ENCODE measurements at places on chromosomes 2 and 18. TPM values are rescaled to one million over a fixed set of nuclear protein-coding genes. Genes with fewer than 3 reads are reported as not detected.

Gene CNTNAP5
- not detected for polyA plus RNA-seq

DNA sequence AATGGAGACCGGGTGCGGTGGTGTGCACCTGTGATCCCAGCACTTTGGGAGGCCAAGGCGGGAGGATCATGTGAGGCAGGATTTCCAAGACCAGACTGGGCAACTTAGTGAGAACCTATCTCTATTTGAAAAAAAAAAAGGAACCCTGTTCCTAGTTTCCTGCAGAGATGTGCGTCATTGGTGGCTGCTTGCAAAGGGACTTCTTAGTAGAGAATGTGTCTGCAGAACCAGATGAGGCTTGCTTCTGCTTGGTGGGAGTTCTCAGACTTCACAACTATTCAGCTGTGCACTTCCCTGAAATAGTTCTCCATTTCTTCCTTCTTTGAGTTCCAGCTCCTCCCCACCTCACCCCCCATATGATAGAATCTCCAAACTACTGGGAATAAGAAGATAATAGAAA is 22.3 kb downstream of the ZCCHC2 start:
- DNase-seq = no peak

GRCh38 chr2:193303464-193303863 is 1108.7 kb upstream of the TMEFF2 start:
- no peak for DNase-seq

Gene RTKN
- not detected for polyA plus RNA-seq

Gene FBXO41
- polyA plus RNA-seq = 0.85 TPM

- DNase-seq = no peak
Measured at GRCh38 chr2:99504844-99505584, 15.2 kb upstream of the REV1 start.

DNA sequence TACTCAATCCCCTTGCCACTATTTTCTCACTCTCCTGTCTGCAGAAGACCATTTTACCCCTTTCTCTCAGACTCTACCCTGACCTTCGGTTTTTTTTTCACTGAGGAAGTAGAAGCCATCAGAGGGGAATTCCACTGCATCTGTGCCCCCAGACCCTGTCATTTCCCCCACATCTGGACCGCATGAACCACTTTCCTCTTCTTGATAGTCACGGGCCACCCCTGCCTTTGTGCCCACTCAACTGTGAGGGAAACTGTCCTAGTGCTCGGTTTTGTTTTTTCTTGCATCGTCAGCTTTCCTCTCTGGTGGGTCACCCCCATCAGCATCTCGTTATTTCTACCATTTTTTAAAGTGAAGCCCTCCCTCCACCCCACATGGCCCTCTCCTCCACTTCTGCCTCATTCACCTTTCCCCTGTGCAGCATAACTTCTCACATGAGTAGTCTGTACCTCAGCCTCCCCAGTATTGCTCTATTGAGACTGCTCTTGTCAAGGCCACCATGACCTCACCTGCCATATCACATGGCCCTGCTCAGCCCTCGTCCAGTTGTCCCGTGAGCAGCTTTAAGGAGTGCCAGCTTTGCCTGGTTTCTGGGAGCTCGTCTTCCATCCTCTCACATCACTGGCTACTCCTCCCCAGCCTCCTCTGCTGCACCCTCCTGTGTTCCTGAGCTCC is 32.4 kb downstream of the TMEM87B start:
- DNase-seq = no peak

Gene COX7A2L
- polyA plus RNA-seq = 214 TPM

Gene PSMA8
- polyA plus RNA-seq = 1.6 TPM

DNA sequence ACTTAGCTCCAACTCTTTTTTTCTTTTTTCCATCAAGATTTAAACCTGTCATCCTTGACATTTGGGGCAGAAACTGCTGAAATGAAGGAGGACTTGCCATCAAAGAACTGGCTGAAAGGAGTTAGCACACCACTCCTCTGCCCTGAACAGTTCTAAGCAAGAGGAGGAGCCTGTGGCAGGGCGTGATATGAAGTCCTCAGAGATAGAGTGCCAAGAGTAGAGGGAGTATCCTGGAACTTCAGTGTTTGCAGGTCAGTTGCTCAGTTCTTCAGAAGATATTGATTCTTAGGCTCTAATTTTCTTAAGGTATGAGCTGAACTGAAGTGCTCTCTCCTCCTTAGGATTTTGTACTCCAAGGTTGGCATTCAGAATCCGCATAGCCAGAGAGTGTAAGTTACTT is 15.2 kb downstream of the NABP1 start:
- DNase-seq = no peak

DNA sequence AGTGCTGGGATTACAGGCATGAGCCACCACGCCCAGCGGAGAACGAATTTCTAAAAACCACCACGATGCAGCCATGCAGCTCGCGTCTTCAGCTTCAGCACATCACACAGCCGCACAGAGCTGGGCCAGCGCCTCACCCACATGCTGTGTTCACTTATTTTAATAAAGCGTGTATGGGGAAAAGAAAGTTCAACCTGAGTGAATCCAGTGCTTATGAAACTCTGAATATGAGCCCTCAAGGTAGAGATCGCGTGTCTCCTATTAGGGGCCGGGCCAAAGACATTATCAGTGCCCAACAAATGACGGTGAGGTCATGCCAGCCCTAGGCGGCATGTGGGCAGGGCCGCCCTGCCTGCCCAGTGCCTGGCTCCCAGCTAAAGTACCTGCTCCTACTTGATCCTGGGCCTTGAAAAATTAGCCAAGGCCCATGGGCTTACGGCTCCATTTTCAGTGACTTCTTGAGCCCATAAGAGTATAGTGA is 44.3 kb downstream of the SPRED2 start:
- no peak for DNase-seq

DNA sequence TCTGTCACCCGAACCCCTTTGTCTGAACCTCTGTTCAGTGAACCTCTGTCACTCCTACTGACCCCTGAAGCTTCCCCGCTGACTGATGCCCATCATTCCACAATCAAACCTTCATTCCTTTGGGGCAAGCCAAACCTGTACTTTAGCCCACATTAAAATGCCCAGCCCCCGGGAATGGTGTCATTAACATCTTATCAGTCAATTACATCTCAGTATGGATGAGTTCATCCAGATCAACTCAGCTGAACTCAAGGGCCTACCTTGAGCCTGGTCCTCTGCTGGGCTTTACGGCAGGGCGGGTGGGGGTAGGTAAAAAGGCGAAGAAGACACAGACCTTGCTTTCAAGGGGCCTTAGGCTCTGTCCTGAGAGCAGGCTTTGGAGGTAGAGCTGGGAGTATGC is 154.4 kb upstream of the SMAD2 start:
- no peak for DNase-seq

Gene IRS1
- polyA plus RNA-seq = 0.17 TPM

Gene NLRC4
- polyA plus RNA-seq = not detected

- DNase-seq = no peak
Measured at GRCh38 chr2:173462892-173463840, 108.5 kb downstream of the CDCA7 start.

GRCh38 chr18:37524498-37525261 is 40.9 kb downstream of the CELF4 start:
- no peak for DNase-seq

Gene UPP2
- not detected for polyA plus RNA-seq

Gene SEPTIN10
- 3.6 TPM for polyA plus RNA-seq

DNA sequence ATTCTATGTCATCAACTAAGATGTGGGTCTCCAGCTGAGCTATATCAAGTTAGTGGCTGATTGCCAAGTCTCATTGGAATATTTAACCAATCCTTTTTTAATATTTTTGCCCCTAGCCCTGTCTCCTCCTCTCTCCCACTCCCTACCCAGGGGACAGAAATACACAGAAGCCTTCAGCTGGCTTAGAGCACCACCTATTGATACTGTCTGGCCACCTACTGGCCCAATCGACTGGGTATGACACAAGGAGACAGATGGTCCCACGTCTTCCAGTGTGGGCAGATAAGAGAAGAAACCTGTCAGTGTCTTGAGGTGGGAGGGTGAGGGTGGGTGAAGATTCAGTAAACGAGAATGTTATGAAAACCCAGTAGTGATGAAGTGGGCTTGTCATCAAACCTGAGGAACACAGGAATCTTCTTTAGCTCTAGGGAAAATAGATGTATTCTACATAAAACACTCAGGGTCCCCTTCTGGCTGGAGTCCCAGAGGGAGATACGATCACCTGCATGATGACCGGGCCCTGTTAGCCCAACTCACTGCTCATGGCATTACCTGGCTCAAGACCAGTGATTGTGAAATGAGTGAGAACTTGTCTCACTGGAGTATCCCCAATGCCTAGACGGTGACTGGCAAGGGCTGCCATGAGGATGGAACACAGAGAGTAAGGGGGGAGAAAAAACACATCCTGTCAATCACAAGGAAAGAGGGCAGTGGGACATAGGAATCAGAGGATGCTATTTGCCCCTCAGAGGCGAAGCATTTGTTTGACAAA is 26.7 kb downstream of the POLR1A start:
- DNase-seq = peak; percentile 66

DNA sequence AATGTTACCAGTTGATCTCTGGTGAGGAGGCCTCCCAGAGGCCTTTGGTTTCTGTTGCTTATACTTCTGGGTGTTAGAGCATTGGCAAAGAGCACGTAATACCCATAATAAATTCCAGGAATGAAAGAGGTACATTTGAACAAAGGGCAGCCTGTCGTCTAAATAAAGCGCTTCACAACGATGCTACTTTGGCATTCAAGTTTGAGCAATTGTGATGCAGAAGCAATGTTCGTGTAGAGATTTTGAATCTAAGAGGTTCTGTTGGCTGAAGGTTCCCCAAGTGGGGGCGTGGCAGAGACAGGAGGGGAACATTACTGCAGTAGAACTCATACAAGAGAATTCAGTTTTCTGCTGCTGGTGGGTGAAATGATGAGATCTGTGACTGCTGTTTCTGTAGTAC is 27.8 kb downstream of the ZNF532 start:
- DNase-seq = no peak

Gene AMER3
- not detected for polyA plus RNA-seq

DNA sequence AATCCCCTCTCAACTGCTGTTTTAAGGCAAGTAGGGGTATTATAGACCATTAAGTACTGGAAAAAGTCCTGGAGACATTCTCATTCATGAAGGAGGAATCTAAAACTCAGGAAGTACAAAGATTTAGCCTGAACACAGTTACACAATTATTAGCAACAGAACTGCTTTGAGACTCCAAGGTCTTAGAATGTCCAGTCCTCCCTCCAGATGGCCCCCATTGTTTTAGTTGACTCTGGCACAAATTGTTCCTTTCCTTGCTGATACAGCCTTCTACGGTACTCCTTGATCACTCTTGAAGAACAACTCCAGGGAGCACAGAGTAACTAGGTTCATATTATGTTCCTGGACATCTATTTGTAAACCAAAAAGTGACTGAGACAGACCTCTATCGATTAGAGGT is 210.1 kb upstream of the RND3 start:
- no peak for DNase-seq

DNA sequence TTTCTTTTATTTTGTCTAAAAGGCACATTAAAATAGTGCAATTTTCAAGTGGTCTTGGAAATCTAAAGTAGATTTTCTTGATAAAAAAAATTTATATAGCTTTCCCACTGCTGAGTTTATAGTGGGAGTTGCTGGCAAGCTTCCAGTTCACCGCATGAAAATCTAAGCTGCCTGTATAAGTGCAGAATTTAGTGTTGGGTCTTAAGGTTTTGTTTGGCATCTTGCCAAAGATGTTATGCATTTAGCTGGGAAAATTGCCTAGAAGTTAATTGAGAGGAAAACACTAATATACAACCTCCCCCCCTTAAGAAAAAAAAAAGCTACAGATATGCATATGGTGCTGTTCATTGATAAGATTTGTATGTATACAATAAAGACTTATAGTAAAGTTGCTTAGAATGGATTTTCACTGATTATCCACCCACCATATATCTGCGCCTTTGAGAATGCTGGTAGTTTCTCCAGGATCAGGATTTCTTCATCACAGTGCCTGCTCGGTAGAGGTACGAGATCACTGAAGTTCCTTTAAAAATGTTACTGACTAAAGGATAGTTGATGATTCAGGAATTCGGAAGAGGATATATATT is 803.2 kb upstream of the POU3F3 start:
- no peak for DNase-seq

- no peak for DNase-seq
Measured at GRCh38 chr2:58019229-58019628, 27.4 kb upstream of the VRK2 start.

DNA sequence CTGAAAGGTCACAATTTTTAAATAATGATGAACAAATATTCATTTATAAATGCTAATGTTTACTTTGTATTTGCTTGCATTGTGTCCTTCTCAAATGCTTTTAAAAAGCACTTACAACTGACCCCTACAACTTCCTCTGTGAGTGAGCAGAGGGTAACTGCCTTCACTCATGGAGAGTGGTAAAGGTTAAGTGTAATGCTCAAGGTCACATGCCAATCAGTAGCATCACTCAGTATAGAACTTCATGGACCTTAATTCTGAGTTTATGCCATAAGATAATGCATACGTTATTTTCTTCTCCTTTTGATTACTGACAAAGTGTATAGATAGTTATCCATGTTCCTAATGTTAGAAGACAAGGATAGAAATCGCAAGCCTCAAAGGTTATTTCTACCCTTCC is 91.8 kb upstream of the SERTAD2 start:
- no peak for DNase-seq

Gene TUBA3E
- not detected for polyA plus RNA-seq

- no peak for DNase-seq
Measured at GRCh38 chr2:199955007-199955338, 318 bp downstream of the TYW5 start.

DNA sequence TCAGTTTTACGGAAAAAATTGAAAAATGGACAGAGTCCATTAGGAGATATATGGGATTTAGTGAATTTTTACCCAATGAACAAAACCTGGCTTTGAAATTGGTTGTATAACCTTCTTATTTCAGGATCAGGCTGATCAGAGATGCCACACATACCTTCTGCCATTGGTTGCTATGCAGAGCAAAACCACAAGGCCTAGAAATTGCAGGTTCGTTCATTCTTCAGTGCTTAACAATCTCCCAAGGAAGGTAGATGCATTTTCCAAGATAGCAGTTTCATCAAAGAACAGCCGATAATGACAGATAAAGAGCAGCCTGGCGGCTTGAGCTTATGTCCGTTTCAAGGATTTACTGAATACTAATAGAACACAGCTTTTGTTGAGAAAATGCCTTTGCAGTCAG is 868.8 kb downstream of the EPHA4 start:
- no peak for DNase-seq

Gene CRYBA2
- not detected for polyA plus RNA-seq

Gene CYS1
- polyA plus RNA-seq = not detected

GRCh38 chr2:147482916-147483669 is 361.7 kb upstream of the ACVR2A start:
- no peak for DNase-seq

GRCh38 chr2:71528131-71528591 is 74.8 kb downstream of the DYSF start:
- DNase-seq = no peak

DNA sequence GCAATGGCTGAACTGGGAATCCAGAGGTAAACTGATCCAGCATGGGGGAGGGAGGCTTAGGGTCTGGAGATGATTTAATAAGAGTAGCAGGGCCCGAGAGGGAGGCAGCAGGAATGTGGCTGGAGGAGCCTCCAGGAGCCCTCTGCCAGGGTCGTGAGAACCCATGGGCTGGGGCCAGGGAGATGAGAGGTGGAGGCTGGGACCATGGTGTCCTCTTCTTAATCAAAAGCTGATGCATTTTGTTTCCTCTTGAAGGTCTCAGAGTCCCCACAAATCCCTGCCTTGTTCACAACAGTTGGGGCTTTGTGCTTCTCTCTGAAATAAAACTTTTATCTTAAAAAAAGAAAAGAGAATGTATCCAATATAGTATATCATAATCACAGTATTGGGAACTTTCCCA is 123.7 kb upstream of the ZNF516 start:
- no peak for DNase-seq

Gene ANKRD29
- polyA plus RNA-seq = 0.45 TPM

Gene TSGA10
- polyA plus RNA-seq = 16.5 TPM

Gene FOXD4L1
- not detected for polyA plus RNA-seq

All from CD4-positive, CD25-positive, alpha-beta regulatory T cell (primary cell).